HEK293T (cell line): ENCODE measurements at places on chromosomes 11 and 22.

GRCh38 chr11:37978647-37979046, 1380.6 kb upstream of the RAG2 start:
- no peak for DNase-seq

DNA sequence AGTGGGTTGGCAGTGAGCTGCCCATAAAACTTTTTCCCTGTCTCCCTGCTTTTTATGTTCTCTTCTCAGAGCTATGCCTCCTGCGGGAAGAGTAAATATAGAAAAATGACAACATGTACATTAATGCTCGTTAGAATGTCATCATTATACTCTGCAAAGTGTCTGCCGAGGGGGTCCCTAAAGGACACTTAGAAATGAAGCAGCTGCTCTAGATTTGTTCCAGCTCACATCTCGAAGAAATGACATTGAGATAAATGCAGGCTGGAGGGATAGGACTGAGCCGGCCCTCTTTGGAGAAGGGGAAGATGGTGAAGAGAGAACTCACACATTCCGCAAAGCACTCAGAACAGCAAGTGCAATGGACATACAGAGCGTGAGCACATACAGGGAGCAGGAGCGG, 240.0 kb downstream of the NXPE2 start:
- no peak for DNase-seq

GRCh38 chr11:10351765-10352641, 47.1 kb downstream of the ADM start:
- peak; percentile 26 for DNase-seq

- peak; percentile 82 for DNase-seq
Measured at GRCh38 chr22:38843201-38843656, 599 bp downstream of the NPTXR start.

DNA sequence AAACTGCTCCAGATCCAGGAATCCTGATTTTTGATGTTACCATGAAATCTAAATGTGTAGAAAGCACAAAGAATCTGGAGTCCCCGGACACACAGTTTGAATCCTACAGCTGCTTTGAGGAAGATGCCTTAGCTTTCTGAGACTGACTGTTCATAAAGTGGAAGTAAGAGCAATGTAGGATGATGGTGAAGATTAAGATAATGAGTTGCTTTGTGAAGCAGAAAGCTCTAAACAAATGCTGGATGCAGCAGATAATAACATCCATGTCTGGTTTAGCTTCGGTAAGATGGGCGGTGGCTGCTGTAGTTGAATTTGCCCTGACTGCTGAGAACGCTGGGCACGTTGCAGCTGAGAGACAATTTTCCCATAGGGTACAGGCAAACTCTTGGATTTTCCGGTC, 20.1 kb downstream of the OVOL1 start:
- DNase-seq: no peak

DNA sequence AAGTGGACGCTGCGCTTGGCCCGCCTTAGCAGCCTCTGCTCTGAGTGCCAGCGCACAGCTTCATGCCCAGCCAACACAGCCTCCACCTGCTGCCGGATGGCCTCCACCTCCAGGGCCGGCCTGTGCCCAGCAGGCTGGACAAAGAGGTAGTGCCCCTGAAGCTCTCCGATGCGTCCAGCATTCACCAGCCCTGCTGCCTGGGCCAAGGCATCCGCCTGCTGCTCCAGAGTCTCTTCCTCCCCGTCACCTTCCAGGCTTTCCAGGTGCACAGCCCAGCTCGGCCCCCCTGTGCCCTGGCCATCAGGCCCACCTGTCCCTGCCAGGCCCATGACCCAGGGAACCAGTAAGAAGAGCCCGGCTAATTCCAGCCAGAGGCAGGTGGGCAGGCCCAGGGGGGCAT, 2.5 kb downstream of the PCSK7 start:
- DNase-seq: no peak

GRCh38 chr11:17471501-17471900, 5.1 kb downstream of the ABCC8 start:
- no peak for DNase-seq

DNA sequence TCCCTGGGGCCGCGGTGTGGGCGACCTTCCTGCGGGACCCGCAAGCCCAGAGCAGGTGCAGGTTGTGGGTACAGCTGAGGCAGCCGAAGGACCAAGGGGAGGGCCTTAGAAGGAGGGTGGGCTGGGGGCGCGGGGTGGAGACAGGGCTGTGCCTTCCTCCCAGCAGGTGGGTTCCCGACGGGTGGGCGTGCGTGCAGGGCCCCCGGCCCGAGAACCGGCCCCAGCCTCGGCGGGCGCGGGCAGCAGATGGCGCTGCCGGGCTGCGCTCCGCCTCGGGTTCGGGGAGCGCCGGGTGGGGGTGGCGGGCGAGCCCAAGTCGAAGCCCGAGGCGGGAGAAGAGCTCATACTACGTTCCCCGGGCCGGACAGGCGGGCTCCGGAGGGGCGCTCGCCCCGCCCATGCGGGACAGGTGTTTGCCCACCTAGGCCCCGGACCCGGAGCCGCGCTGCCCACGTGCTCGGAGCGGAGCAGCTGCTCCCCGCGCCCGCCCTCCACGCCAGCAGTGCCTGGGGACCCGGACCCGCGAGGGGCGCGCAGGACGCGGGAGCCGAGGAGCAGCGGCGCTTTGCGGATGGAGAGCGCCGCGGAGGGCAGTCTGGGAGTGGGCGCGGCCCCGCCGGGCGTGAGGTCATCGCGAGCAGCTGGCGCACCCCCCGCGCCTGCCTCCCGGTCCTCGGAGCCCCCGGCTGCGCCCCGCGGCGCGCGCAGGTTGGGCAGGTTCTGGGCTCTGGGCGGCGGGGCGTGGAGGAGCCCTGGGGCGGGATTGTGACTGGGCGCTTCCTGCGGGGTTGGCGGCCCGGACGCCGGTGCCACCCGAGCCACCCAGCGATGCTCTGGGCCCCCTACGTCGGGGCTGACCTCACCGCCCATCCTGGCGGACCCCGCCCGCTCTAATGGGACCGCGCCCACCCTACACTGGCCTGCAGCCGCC, 25.3 kb downstream of the DUSP8 start:
- peak; percentile 83 for DNase-seq
